ENCODE measurements at places on chromosomes 13 and 19.
A peak's percentile ranks its signal among the peaks of the same experiment; 100 is the strongest.

GRCh38 chr19:9885077-9885552 is 50.0 kb downstream of the PIN1 start:
- no peak for DNase-seq
- peaks cover 20% of the 10 kb centered on the region for H3K27me3 ChIP-seq

- H3K27ac ChIP-seq, result no peak overlapping the region
- H3K27me3 ChIP-seq, result no peaks in the 10 kb centered on the region
- H3K4me3 ChIP-seq, result no peak overlapping the region
- peaks cover 3% of the 10 kb centered on the region for H3K4me1 ChIP-seq
These were observed 9.8 kb downstream of the GRIN3B start for GRCh38 chr19:1009981-1010538.

DNA sequence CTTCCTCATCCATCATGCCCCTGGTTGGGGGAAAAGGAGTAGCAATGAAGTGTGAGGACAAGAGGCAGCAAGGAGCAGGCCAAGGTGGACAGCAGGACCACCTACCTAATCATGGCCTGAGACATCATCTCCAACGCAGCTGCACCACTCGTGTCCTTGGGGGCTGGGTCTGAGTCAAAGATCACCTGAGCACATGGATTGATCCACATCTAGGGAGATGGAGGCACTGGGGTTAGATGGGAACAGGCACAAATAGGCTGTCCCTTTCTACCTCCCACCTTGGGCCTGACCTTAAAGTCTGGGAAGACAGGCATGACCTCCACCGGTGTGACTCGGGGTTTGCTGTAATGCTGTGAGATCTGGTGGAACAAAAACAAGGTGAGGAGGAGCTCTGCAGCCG is 2.2 kb downstream of the PAF1 start:
- H3K36me3 ChIP-seq, result peaks cover 81% of the 10 kb centered on the region
- peak overlapping the region; percentile 33 for H3K27ac ChIP-seq
- H3K27me3 ChIP-seq, result no peaks in the 10 kb centered on the region
- no peak overlapping the region for H3K4me3 ChIP-seq

- H3K27me3 ChIP-seq, result peaks cover 9% of the 10 kb centered on the region
- H3K4me3 ChIP-seq, result no peak overlapping the region
- no peak overlapping the region for H3K27ac ChIP-seq
- H3K36me3 ChIP-seq, result no peaks in the 10 kb centered on the region
These were observed 34.0 kb downstream of the WDR87 start for GRCh38 chr19:37872383-37872782.

GRCh38 chr13:110756219-110756631 is 42.7 kb downstream of the ING1 start:
- H3K36me3 ChIP-seq, result peaks cover 4% of the 10 kb centered on the region
- no peak overlapping the region for H3K4me3 ChIP-seq
- no peaks in the 10 kb centered on the region for H3K4me1 ChIP-seq
- DNase-seq, result no peak
- H3K27me3 ChIP-seq, result peaks cover 7% of the 10 kb centered on the region

DNA sequence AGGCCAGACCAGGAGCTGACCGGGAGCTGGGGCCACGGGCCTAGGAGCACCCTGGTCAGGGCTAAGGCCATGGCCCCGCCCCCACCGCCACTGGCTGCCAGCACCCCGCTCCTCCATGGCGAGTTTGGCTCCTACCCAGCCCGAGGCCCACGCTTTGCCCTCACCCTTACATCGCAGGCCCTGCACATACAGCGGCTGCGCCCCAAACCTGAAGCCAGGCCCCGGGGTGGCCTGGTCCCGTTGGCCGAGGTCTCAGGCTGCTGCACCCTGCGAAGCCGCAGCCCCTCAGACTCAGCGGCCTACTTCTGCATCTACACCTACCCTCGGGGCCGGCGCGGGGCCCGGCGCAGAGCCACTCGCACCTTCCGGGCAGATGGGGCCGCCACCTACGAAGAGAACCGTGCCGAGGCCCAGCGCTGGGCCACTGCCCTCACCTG is 6.6 kb downstream of the SPHK2 start:
- DNase-seq, result no peak
- H3K27ac ChIP-seq, result no peak overlapping the region
- peaks cover 36% of the 10 kb centered on the region for H3K36me3 ChIP-seq
- peaks cover 33% of the 10 kb centered on the region for H3K4me1 ChIP-seq
- no peak overlapping the region for H3K4me3 ChIP-seq

- H3K27me3 ChIP-seq, result peaks cover 1% of the 10 kb centered on the region
- no peak for DNase-seq
- H3K27ac ChIP-seq, result no peak overlapping the region
- no peaks in the 10 kb centered on the region for H3K4me1 ChIP-seq
These were observed 67.0 kb upstream of the SERP2 start for GRCh38 chr13:44306371-44307192.

GRCh38 chr13:44768239-44768638 is 192.1 kb upstream of the TSC22D1 start:
- H3K4me3 ChIP-seq, result no peak overlapping the region
- H3K27ac ChIP-seq, result no peak overlapping the region
- no peaks in the 10 kb centered on the region for H3K36me3 ChIP-seq
- DNase-seq, result no peak

GRCh38 chr19:4531562-4532165 is 3.4 kb downstream of the PLIN5 start:
- peaks cover 5% of the 10 kb centered on the region for H3K4me1 ChIP-seq
- no peak for DNase-seq
- no peak overlapping the region for H3K27ac ChIP-seq
- no peak overlapping the region for H3K4me3 ChIP-seq
- peaks cover 10% of the 10 kb centered on the region for H3K27me3 ChIP-seq

GRCh38 chr13:76976490-76976889 is 15.4 kb upstream of the CLN5 start:
- no peak overlapping the region for H3K4me3 ChIP-seq
- no peaks in the 10 kb centered on the region for H3K36me3 ChIP-seq
- H3K4me1 ChIP-seq, result peaks cover 2% of the 10 kb centered on the region
- H3K27ac ChIP-seq, result no peak overlapping the region
- DNase-seq, result no peak

GRCh38 chr13:40069173-40070044 is 413.9 kb downstream of the COG6 start:
- peak overlapping the region; percentile 19 for H3K27ac ChIP-seq
- peaks cover 12% of the 10 kb centered on the region for H3K4me1 ChIP-seq
- peak; percentile 50 for DNase-seq
- H3K27me3 ChIP-seq, result no peaks in the 10 kb centered on the region

- H3K4me3 ChIP-seq, result no peak overlapping the region
- H3K27ac ChIP-seq, result no peak overlapping the region
- DNase-seq, result no peak
- H3K36me3 ChIP-seq, result no peaks in the 10 kb centered on the region
- H3K27me3 ChIP-seq, result peaks cover 9% of the 10 kb centered on the region
These were observed 35.3 kb downstream of the EDNRB start for GRCh38 chr13:77883328-77883727.
